ENCODE measurements at places on chromosomes 5 and 9.

DNA sequence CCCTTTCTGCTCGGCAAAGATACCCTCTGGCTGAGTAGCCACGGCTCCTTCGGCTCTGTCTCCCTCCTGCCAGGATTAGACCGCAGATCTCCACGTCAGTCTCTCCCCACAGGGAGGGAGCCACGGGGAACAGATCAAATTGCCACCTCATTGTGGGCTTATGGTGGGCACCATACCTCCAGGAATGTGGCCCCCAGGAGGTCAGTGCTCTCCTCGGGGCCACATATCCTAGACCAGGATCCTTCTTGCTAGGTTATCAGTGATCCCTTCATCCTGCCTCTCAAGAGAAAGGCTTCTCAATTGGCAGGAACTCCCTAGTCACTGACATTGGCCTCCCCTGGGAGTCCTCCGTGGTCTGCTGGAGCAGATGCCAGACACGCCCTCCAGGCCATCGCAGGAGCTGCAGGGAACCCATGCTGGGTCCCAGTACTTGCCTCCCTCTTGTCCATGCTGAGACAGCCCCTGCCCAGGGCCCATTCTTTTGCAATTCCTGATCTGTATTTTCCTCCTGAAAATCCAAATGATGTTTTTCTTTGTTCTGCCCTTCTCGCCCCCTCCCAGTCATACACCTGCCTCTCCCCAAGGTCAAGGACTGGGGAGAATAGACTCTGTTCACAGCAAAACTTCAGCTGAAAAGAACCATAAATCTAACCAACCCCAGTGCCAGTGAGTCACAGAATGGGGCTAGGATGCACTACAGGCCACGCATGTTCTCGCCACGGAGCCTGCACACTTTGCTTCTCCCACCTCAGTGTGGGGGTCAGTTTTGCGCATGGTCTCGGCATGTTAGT is 31.6 kb upstream of the ENHO start:
- DNase-seq = no peak

DNA sequence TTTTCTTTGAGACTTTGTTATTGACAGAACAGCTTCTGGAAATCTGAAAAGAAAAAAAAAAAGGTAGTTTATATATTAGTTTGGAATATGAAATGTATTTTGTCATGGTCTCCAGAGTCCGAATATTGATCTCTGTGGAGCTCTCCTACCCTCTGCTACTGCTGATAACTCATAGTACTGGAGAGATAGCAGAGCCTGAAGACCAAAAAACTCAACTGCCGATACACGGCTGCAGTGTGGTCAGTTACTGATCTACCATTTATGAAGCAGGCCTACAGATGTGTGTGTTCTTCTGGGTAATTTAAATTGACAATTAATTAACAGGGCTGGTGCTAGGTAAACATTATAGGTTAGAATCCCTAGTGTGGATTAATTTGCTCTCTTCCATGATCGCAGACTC is 3.8 kb upstream of the FAM120A start:
- no peak for DNase-seq

DNA sequence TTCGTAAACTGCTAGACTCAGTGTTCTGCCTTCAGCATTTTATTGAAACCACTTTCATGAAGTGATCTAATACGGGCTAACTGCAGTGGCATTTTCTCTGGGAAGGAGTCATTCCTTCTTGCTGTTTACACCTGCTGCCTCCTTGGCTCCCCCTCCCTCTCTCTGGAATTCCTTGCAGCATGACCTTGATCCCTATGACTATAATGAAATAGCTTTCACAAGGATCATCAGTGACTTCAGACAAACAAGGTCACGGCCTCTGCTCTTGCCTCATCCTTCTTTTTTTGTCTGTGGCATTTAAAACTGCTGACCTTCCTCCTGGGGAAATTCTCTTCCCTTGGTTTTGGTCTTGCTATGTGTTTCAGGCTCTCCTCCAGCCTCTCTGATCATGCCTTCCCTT is 90.2 kb downstream of the ZNF462 start:
- DNase-seq = no peak

- DNase-seq = no peak
These were observed 63.4 kb downstream of the SMIM23 start for GRCh38 chr5:171848911-171849520.

- no peak for DNase-seq
These were observed 30.4 kb downstream of the FBXO4 start for GRCh38 chr5:41955432-41956024.

GRCh38 chr5:80246001-80246758 is 9.7 kb downstream of the SERINC5 start:
- DNase-seq = no peak

DNA sequence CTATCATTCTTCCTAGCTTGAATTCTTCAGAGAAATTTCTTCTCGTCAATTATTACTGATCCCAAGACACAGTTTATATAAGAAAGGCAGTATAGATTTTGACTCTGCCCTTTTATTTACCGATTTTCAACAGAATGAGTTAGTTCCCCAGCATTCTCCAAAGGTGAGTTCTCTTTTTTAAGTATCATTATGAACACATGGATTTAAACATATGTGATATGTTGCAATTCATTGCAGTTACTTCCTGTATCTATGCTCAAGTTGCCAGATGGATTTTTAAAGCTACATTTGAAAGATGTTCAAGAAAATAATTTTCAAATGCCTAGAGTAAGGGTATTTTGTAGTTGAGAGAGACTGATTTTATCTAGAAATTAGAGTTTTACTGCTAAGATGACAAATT is 8.4 kb downstream of the WDR41 start:
- no peak for DNase-seq

GRCh38 chr9:137266162-137266527 is 11.0 kb downstream of the NELFB start:
- no peak for DNase-seq

DNA sequence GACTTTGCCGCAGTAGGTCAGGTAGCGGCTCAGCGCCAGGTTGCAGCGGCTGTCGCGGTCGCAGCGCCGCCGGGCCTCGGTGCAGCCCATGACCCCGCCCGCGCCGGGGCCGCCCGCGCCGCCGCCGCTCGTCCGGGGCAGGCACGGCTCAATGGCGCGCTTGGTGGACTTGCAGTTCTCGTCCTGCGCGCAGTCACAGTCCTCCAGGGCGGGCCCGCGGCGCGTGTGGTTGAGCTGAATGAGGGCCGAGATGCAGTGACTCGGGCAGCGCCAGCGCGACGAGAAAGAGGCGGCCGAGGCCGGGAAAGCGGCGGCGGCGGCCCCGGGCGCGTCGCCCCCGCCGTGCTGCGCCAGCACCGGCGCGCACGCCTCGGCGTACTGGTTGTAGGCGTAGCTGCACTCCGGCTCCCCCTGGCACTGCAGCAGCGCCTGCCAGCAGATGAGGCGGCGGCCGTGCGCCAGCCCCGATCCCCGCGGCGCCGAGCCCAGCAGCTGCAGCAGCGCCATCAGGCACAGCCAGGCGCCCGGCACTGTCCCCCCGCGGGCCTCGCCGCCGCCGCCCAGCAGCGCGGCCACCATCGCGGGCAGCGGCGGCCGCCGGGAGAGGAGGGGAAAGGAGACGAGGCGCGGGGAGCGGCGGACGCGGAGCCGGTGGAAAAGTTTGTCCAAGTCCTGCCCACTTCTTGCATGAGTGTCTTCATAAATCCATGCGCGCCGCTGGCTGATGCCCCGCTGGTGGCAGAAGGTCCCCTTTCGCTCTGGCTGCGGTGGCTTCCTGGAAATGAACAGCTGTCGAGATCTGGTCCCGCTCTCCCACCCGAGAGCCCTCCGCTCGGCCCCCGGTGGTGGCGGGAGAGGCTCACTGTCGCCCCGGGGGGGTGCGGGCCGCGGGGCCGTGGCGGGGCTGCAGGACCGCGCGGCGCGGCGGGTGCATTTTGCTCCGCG is 833 bp downstream of the GAS1 start:
- DNase-seq = peak; percentile 27

GRCh38 chr9:113219969-113220368 is 1.1 kb downstream of the FKBP15 start:
- DNase-seq = peak; percentile 18

- no peak for DNase-seq
These were observed 35.2 kb downstream of the DDX4 start for GRCh38 chr5:55773057-55773456.

- no peak for DNase-seq
These were observed 237.7 kb downstream of the SYK start for GRCh38 chr9:91039125-91039834.

DNA sequence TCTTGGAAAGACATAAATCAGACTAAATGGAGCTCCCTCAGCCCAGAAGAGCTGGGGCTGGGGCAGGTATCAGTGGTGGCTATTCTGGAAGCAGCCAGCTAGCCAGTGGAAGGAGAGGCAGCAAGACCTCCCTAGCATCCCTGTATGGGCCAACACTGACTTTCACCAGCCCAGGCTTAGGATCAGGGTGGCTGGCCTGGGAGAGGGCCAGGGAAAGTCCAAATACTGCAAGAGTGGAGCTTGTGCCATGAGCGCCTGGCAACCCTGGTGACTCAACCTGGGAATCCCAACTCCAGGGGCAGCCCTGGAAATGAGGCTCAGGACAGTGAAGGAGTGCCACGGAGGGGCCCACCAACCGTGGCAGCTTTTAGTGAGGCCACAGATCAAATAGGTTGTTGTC is 7.6 kb upstream of the IRF1 start:
- DNase-seq = no peak

DNA sequence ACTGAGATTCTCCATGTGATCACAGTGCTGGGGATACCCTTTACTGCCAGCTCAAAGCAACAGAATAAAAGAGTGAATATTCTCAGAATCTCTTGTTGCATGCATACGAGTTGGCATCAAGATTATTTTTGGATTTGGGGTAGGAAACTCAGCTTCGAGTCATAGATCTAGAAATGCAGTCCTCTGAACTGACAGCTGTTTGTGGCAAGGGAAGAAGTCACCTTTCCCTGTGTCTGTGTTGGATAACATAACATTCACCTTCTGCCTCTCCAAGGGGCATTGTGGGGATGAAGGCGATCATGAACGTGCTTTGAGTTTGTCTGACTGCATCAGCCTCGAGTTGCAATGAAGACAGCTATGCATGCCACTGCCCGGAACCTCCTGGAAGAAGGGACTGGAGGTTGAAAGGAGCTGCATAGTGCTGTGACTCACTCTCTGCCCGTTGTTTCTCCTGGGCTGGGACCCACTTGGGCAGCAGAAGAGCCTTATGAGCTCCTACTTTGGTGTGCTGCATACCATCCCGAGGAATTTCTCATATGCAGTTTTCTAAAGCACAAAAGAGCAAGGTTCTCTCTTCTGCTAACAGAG is 231.7 kb downstream of the ARHGAP26 start:
- DNase-seq = no peak

GRCh38 chr9:74391816-74392215 is 105.3 kb upstream of the RORB start:
- no peak for DNase-seq

Measured in GM19239 (cell line).